Substantia nigra (tissue), 51 donors: ENCODE measurements at places on chromosomes 5 and 9.

DNA sequence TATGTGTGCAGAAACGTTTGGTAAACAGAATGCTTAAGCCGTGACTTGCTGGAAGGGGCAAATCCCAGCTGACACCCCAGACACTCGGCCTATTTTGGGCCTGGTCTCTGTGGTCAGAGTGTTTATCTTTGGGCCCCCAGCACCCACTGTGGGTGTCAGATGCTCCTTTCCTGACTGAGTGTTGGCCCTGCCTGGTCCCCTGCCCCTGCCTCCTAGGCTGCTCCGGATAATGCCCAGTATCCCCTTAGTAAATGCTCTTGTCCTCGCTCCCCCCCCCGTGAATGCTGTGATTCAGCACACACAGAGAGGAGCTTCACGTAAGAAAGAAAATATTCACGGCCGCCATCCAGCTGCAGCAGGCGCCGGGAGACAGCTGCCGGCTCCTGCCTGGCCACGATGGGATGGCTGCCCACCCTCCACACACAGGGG is 11.3 kb upstream of the ANGPTL2 start:
- DNase-seq: peak; percentile 56

DNA sequence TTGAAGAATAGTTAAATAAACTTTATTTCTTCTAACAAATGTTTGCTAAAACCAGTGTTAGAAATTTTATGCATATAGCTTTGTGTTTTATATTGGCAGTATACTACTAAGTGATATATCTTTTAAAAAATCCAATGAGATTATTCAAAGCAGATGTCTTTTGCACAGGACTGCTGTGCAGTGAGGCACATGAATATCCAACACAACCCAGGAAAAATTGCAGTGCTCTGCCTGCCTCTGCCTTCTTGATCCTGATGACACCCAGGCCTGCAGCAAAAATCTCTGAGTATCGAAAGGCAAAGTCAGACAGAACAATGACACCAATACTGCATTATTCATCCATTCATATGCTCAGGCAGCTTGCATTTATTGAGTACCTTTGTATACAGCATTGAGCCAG is 1076.5 kb upstream of the ARRDC3 start:
- DNase-seq: no peak

GRCh38 chr5:91104062-91104448 is 279.1 kb downstream of the ARRDC3 start:
- DNase-seq: no peak

GRCh38 chr5:166441-167372 is 24.6 kb upstream of the LRRC14B start:
- DNase-seq: no peak

DNA sequence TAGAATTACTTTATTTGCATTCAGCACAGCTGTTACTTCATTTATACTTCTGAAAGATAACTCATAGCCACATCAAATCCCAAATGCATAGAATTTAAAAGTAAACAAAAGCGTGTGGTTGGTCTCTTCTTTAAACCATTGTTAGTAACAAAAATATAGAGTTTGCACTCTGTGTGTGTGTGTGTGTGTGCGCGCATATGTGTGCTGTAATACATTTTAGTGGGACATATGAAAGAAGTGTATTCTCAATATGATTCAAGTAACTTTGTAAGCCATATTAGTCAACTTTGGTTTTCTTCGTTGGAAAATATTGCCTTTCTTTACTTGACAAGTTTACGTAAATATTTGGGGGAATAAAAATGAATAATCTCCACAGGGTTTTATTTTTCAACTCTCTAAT is 106.1 kb upstream of the PRRC1 start:
- DNase-seq: no peak

- DNase-seq: no peak
These were observed 114.1 kb upstream of the TXNDC8 start for GRCh38 chr9:110451726-110452125.

DNA sequence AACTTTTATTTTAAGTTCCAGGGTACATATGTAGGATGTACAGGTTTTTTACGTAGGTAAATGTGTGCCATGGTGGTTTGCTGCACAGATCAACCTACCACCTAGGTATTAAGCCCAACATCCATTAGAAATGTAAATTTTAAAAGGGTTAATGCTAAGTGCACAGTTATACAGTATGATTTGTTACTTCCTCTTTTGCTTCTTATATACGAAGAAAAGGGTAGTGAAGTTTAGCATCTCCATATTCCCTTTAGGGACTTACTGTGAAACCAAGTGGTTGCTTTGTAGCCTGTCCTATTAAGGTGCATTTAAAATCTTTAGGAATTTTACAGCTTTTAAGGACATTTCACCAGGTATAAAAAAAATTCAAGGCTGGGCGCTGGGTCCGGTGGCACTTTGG is 46.4 kb downstream of the RBM27 start:
- no peak for DNase-seq

DNA sequence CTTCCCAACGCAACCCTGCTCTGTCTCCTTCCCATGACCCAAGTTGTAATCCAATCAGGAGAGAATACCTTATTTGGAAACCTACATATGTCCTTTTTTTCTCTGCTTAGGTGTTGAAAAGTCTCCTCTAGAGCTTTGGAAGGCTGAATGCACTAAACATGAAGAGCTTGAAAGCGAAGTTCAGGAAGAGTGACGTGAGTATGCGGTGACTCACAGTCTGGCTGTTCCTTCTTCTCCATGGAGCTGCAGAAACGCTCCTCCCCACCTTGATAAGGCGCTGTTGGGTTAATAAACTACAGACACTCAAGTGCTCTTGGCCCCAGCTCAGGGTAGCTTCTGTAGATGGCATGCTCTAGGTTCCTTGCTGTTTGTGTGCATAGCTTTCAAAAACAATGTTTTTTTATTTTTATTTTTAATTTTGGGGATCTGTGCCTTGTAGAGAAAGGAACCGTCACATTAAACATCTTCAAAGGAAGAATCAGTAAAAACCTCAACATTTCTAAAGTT is 30.7 kb downstream of the RAI14 start:
- DNase-seq: no peak

DNA sequence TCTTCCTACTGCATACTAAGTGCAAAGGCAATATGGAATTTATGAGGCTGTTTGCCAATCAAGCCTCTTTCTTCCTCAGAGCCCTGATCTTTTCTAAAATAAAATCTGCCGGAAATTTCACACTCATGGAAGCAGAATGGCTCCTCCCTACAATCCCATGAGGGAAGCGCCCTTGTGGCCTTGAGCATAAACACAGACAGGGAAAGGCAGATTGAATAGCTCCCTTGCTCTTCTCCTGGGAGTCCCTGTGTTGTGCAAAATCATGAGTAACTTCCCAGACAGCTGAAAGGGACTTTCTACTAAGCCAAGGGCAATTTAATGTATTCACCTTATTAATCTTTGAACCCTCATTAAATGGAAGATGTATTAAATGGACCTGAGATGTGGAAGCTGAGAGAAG is 226.1 kb upstream of the PIK3R1 start:
- DNase-seq: no peak

DNA sequence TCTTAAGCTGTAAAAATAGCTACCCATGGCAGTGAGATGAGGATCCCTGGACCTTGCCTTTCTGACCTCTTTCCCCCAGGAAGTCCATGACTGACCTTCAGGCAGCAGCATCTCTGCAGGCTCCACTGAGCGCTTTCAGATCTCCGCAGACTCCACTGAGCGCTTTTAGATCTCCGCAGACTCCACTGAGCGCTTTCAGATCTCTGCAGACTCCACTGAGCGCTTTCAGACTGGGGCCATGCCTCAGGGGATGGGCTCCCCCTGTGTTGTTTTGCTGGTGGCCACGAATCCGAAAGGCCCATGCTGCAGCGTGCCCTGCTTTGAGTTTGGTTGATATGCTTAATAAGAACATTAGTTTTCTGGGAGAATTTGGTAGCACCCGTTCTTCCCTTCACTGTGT is 254.2 kb downstream of the FANCC start:
- no peak for DNase-seq

GRCh38 chr5:43415935-43416802 is 4.0 kb upstream of the CCL28 start:
- no peak for DNase-seq

DNA sequence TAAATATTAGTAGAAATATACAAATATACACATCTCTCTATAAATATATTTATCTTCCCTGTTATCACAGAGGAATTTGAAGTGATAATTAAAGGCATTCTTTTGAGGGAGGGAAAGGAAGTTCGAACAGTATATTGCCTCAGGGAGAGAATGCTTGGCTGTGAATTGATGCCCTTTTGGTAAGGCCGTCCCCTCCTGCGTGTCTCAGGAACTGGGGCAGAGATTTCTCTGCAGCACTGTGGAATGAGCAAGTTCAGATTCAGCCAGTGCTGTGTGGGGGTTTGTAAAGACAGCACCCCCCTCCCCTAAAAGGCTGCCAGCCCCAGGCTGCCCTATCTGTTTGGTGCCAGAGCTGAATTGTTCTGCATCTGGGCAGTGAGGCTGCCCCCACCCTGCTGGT is 42.0 kb downstream of the UBE2QL1 start:
- DNase-seq: no peak

DNA sequence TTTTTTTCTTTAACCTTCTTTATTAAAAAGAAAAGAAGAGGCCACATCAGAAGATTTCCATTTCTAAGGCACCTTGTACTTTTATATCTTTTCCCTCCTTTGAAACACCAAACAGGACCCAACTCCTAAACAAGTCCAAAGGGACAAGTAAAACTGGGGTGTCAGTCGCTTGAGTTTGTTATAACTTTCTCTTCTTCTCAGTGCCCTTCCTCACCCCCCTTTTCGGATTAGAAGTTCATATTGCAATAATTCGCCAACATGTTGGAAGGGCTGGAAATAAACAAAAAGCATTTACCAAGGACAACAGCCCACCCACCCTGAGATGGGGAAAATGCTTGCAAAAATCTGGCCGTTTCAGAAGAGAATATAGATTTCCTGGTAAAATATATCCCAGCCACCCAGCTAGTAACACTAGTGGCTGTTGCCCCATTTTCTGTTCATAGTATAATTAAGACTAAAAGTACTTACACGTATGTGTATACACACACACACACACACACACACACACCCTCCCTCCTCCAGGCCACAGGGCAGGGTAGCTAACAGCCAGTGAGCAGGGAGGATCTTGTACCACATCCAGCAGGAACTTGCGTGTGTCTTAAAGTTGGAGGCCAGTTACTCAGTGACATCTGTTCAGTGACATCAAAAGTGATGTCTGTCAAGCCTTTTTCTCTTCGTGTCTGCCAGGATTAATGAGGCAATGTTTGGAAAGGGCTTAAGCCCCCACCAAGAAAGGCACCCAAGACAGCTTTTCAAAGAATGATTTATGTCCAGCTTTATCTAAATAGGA is 149.1 kb upstream of the KLF4 start:
- DNase-seq: no peak

DNA sequence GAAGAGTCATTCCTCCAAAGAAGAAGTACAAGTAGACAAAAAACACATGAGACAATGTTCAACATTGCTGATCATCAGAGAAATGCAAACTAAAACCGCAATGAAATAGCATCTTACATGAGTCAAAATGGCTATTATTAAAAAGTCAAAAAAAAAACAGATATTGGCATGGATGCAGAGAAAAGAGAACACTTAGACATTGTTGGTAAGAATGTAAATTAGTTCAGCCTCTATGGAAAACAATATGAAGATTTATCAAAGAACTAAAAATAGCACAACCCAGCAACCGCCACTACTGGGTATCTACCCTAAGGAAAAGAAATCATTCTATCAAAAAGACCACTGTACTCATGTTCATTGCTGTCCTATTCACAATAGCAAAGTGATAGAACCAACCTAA is 157.5 kb downstream of the CHSY3 start:
- no peak for DNase-seq
